Upper lobe of right lung (tissue), 1 donor: ENCODE measurements at places on chromosomes 12 and 14. TPM values are rescaled to one million over a fixed set of nuclear protein-coding genes. Genes with fewer than 3 reads are reported as not detected.
A peak's percentile ranks its signal among the peaks of the same experiment; 100 is the strongest.

- H3K4me1 ChIP-seq: no peaks in the 10 kb centered on the region
- no peaks in the 10 kb centered on the region for H3K27me3 ChIP-seq
- no peak overlapping the region for H3K4me3 ChIP-seq
- no peaks in the 10 kb centered on the region for H3K36me3 ChIP-seq
Measured at GRCh38 chr14:81940651-81941050, 407.0 kb upstream of the SEL1L start.

GRCh38 chr14:74586681-74587362, 25.2 kb downstream of the LTBP2 start:
- no peak overlapping the region for H3K4me3 ChIP-seq
- no peak for DNase-seq
- no peaks in the 10 kb centered on the region for H3K36me3 ChIP-seq
- no peak overlapping the region for H3K27ac ChIP-seq
- H3K27me3 ChIP-seq: no peaks in the 10 kb centered on the region

DNA sequence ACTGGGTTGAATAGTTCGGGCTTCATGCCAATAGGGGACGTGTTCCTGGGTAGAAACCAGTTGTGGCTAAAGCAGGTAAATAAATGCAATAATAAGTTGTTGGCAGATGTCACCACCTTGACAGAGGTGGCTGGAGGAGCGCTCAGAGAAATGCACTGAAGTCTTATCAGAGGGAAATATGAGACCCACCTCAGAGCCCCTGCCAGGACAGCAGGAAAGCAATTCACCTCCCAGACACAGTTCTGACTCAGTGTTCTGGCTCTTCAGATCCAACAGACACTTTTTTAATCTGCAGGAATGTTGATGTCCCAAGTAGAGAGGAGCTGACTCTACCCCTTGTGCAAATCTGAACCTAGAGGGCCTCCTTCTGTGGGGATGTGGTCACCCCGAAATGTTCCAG, 687.1 kb upstream of the FBXO33 start:
- no peaks in the 10 kb centered on the region for H3K27me3 ChIP-seq
- H3K4me3 ChIP-seq: no peak overlapping the region
- H3K36me3 ChIP-seq: no peaks in the 10 kb centered on the region
- no peak for DNase-seq
- no peak overlapping the region for H3K27ac ChIP-seq

The CFAP54 gene
- total RNA-seq: 0.75 TPM

The NUDT4 gene
- 52.2 TPM for total RNA-seq

The SSPN gene
- total RNA-seq: 15.6 TPM

The TAS2R10 gene
- not detected for total RNA-seq

GRCh38 chr12:54420766-54421144, 1.7 kb upstream of the ITGA5 start:
- no peaks in the 10 kb centered on the region for H3K27me3 ChIP-seq
- DNase-seq: no peak
- no peak overlapping the region for H3K4me3 ChIP-seq
- peak overlapping the region; percentile 86 for H3K27ac ChIP-seq
- peaks cover 19% of the 10 kb centered on the region for H3K4me1 ChIP-seq
- no peaks in the 10 kb centered on the region for H3K36me3 ChIP-seq

DNA sequence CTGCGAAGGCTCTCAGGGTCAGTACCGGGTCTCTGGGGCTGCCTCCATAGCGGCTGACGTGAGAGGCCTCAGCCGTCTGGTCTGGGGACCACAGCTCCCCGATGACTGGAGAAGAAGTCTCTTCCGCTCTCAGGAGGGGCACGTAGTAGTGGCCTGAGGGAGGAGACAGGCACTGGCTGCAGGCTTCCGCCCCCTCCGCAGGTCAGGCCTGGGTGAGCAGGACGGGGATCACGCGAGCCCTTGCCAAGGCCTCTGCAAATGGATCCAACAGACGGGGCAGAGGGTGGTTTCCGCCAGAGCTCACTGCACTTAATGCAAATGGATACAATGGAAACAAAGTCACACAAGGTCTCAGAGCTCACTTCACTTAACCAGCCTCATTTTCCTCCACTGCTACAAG, 24.7 kb downstream of the ANKLE2 start:
- no peak overlapping the region for H3K4me3 ChIP-seq
- no peaks in the 10 kb centered on the region for H3K4me1 ChIP-seq
- H3K36me3 ChIP-seq: peaks cover 88% of the 10 kb centered on the region
- no peak for DNase-seq
- H3K27ac ChIP-seq: no peak overlapping the region

DNA sequence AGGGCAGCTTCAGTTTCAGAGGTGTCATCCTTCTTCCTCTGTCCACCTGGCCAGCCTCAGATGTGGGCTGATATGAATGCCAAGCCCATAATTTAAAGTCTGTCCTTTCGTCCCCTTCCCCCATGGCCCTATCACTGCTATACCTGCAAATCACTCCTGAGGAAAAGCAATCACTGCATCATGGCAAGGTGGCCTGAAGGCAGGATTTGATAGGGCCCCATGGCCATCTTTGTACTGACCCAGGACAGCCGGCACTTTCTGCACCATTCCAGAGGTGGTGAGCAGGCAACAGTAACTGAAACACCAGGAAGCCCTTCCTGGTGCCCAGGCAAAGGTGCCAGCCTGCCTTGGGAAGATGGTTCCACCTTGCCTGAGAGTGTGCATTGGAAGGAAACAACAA, 60.8 kb downstream of the ANO2 start:
- H3K27ac ChIP-seq: no peak overlapping the region
- no peaks in the 10 kb centered on the region for H3K36me3 ChIP-seq
- peaks cover 4% of the 10 kb centered on the region for H3K27me3 ChIP-seq
- H3K4me3 ChIP-seq: no peak overlapping the region

GRCh38 chr12:69243099-69244084, 4.0 kb downstream of the CPSF6 start:
- no peaks in the 10 kb centered on the region for H3K27me3 ChIP-seq
- peaks cover 51% of the 10 kb centered on the region for H3K4me1 ChIP-seq
- DNase-seq: no peak
- no peak overlapping the region for H3K4me3 ChIP-seq
- no peaks in the 10 kb centered on the region for H3K36me3 ChIP-seq
- H3K27ac ChIP-seq: no peak overlapping the region

GRCh38 chr14:71574976-71575375, 357.3 kb upstream of the RGS6 start:
- no peak overlapping the region for H3K27ac ChIP-seq
- no peaks in the 10 kb centered on the region for H3K36me3 ChIP-seq
- H3K4me3 ChIP-seq: no peak overlapping the region
- no peak for DNase-seq

GRCh38 chr12:69623970-69624369, 13.3 kb upstream of the LRRC10 start:
- no peaks in the 10 kb centered on the region for H3K27me3 ChIP-seq
- no peaks in the 10 kb centered on the region for H3K36me3 ChIP-seq
- peak; percentile 66 for DNase-seq

DNA sequence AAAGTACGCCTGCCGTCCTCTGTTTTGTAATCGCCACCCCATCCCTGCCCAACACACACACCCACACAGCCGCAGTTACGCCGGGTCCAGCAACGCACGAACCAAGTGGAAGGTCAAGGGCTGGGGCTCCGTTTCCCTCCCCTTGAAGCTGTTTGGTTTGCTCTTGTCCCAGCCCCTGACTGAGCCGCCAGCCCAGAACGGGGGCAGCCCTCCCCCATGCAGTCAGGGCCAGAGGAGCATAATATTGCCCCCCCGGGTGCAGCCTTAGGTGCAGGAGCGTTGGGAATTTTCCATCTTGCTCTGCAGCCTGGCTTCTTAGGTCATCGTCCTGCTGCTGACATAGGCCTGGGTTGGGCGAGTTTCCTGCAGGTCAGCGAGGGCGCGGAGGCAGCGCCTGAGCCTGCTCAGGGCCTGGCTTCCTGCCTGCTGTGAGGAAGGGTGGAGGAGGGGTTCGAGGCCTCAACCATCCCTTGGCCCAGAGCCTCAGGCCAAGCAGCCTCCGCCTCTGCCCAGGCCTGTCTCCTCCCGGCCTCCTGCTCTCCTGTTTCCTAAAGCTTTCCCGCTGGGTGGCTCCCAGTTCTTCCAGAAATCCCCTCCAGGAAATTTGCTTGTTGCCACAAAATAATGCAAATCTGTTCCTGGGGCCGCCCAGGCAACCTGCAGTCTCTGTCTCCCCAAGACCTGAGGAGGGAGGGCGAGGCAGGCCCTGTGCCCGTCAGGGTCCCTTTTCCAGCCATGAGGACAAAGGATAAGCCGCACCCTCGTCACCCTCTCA, 44.5 kb downstream of the PSMA6 start:
- no peaks in the 10 kb centered on the region for H3K36me3 ChIP-seq
- H3K27me3 ChIP-seq: no peaks in the 10 kb centered on the region
- peaks cover 96% of the 10 kb centered on the region for H3K4me1 ChIP-seq
- DNase-seq: peak; percentile 95
- peak overlapping the region; percentile 94 for H3K27ac ChIP-seq
- peak overlapping the region; percentile 30 for H3K4me3 ChIP-seq

DNA sequence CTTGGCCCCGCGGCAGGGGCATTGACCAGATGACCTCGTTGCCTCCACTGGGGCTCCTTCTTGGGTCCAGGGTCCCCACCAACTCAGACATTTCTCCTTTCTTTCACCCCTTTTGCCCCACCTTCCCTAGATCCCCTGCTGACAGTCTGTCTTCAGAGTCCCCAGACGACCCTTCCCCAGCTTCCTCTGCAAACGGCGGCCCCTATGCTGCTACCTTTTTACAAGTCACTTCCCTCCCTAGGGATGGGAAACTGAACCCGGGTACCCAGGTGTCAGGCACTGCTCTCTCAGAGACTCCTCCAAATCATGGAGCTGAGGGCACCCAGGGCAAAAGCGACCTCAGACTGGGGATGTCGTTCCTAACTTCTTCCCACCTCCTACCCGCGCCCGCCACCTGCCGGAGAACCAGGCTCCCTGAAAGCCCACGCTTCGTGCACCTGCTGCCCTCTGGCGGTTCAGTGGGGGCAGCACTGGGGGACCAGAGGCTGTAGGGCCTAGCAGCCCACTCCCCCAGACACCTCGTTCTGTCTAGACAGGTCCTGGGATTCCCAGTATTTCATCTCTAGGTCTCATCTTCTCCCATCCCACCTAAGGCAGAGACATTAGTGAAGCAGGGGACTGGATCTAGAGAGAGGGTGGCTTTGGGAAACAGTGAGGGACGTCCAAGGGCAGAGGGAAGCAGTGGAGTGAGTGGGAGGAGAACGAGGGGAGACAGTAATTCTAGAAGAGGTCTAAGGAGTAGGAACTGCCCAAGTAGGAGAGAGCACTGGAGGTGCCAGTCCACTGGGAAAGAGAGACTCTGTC, 4.9 kb downstream of the ZNF385A start:
- no peaks in the 10 kb centered on the region for H3K36me3 ChIP-seq
- DNase-seq: peak; percentile 96
- H3K4me1 ChIP-seq: peaks cover 10% of the 10 kb centered on the region

DNA sequence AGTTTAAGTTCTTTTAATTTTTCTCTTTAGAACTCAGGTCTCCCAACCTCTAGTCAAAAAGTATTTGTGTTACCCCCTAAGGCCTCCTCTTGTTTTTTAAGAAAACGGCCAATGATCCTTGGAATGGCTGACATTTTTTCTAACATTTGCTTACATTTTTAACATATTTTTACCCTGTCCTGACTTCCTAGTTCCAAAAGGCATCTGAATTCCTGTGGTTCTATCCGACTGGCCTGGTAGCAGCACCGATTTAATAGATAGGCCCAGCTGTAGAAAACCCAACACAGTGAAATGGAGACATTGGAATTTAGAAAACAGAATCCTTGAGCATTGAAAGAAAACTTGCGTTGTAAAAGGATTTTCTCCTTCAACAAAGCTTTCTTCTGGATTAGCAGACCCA, 134.7 kb upstream of the GSC start:
- H3K36me3 ChIP-seq: no peaks in the 10 kb centered on the region
- H3K27ac ChIP-seq: no peak overlapping the region
- H3K4me1 ChIP-seq: no peaks in the 10 kb centered on the region
- H3K27me3 ChIP-seq: no peaks in the 10 kb centered on the region
- no peak overlapping the region for H3K4me3 ChIP-seq

DNA sequence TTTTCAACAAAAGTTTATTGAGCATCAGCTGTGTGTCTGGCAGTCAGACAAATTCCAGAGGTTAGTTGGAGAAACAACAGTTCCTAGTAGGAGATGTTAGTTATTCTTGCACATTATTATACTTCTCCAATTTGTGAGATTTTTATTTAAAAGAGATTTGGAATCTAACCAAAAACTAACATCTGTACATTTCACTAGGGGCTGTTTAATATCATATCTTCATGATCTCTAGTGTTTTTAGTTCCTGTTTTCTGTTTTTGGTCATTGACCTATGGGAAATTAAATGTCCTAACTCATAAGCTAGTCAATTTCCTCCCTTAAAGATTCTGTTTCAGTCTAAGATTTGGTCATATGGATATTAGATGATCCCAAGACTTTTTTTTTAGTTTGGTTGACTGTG, 34.1 kb upstream of the KLHDC2 start:
- no peaks in the 10 kb centered on the region for H3K27me3 ChIP-seq
- no peaks in the 10 kb centered on the region for H3K4me1 ChIP-seq
- H3K27ac ChIP-seq: no peak overlapping the region
- no peak overlapping the region for H3K4me3 ChIP-seq
- H3K36me3 ChIP-seq: peaks cover 6% of the 10 kb centered on the region

The RPAP3 gene
- total RNA-seq: 19.9 TPM

DNA sequence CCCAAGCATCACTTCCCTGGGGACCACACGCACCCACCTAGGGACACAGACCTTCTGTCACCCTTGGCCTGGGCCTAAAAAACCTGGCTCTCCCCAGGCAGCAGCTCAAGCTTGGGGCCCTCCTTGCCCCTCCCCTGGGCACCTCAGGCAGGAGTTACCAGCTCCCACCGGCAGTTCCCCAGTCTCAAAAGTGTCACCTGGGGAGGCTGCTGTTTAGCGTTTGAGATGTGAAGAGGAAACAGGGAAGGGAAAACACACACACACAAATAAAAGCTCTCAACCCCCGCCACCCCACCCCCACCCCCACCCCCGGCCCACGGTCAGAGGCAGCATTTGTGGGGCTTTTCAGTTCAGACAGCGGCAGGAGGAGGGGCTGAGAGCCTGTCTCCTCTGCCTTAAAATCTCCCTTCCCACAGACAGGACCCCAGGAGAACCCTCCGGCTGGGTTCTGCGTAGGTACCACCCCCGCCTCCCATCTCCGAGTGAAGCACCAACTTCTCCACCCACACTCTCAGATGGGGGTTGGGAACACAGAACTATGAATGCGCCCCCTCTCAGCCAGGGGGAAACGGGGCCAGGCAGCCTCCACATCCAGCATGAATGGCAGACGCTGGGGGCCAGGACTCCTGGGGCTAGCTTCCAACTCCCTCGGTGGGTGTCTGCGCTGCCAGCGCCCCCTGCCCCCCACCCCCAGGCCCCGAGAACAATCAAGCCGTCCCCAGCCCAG, 3.0 kb downstream of the NCOR2 start:
- H3K36me3 ChIP-seq: no peaks in the 10 kb centered on the region
- H3K4me1 ChIP-seq: peaks cover 59% of the 10 kb centered on the region
- no peaks in the 10 kb centered on the region for H3K27me3 ChIP-seq
- DNase-seq: no peak
- H3K4me3 ChIP-seq: peak overlapping the region; percentile 99

- H3K36me3 ChIP-seq: no peaks in the 10 kb centered on the region
- H3K27me3 ChIP-seq: no peaks in the 10 kb centered on the region
- no peak overlapping the region for H3K27ac ChIP-seq
- H3K4me1 ChIP-seq: no peaks in the 10 kb centered on the region
Measured at GRCh38 chr12:96698965-96699364, 208.1 kb upstream of the NEDD1 start.

- H3K27me3 ChIP-seq: no peaks in the 10 kb centered on the region
- no peaks in the 10 kb centered on the region for H3K4me1 ChIP-seq
- no peak overlapping the region for H3K27ac ChIP-seq
Measured at GRCh38 chr12:77130193-77130592, 64.8 kb upstream of the E2F7 start.

- H3K4me3 ChIP-seq: no peak overlapping the region
- H3K27me3 ChIP-seq: no peaks in the 10 kb centered on the region
- H3K4me1 ChIP-seq: peaks cover 7% of the 10 kb centered on the region
- no peaks in the 10 kb centered on the region for H3K36me3 ChIP-seq
- no peak for DNase-seq
- no peak overlapping the region for H3K27ac ChIP-seq
Measured at GRCh38 chr12:32104572-32105355, 1.9 kb upstream of the BICD1 start.

The C3AR1 gene
- total RNA-seq: 45.0 TPM

The SLC35F4 gene
- not detected for total RNA-seq
